ENCODE measurements at places on chromosomes 5 and 9.
A peak's percentile ranks its signal among the peaks of the same experiment; 100 is the strongest.

DNA sequence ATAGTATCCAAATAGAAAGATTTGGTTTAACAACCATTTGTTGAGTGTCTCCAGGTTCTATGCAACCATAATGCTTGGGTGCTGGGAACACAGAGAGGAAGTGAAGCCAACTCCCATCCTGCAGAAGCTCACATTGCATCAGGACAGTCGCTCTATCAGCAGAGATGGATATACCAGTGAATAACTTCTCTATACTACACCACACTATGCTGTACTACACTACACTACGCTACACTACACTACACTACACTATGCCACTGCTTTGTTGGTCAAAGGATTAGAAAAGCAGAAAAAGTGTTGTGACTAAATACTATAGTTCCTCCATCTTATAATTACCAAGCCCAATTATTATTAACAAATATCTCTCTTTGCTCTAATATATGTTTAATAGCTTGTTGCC is 89.2 kb upstream of the PRRC1 start:
- no peak for DNase-seq

- no peak for DNase-seq
Observed at GRCh38 chr9:126524353-126525077, 89.2 kb upstream of the LMX1B start.

DNA sequence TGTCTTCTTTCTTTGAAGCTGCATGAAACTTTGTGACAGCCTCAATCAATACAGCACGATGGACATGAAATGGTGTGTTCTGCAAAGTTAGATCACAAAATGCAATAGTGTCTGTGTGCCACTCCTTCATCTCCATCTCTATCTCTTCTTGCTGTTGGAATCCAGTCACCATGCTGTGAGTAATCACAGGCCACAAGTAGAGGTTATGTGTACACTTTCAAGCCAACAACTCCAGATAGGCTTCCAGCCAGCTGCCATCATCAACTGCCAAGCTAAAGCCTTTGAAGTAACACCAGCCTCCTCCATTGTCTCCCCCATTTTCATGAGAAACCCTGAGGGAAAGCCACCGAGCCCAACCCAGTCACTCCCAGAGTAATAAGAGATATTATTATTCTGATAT is 360.6 kb downstream of the PTPRD start:
- DNase-seq = no peak

- no peak for DNase-seq
Observed at GRCh38 chr9:15299374-15299939, 7.6 kb downstream of the TTC39B start.

- DNase-seq = peak; percentile 9
Observed at GRCh38 chr5:159915904-159916840, at the start of gene ADRA1B. Gene ADRA1B (plus strand): TSS chr5:159916482. CDS start chr5:159916906, 424 bp downstream.

DNA sequence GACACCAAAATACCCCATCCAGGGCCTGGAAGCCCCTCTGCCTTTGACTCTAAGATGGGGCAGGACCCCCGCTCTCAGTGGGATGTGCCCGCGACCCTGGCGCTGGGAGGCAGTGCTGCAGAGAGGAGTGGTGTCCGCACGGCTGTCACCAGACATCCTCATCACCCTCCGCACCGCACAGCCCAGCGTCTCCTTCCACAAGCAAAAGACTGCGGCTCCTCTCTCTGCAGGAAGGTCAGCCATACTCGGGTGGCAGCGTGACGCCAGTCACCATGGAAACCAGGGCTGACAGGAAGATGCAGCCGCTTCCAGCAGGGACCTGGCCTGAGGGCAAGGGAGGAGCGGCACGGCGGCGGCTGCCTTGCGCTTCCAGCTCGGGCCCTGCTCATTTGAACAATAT is 17.1 kb upstream of the SLC6A3 start:
- DNase-seq = no peak

DNA sequence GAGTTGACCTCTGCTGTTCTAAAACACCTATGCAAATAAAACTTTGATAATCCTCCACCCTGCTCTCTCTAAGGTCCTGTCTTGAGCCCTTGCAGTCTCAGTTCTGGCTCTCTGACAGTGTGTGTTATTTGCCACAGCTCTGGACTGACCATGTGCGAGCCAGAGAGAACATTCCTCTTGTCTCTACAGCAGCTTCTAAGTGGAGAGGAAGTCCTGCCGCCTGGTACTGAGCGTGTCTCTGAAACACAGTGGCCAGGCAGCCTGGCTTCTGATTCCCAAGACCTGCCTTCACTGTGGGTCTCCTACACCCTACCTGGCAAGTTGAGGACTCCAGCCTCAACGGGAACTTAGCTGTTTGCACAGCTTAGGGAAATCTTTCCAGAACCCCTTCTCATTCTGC is 61.6 kb downstream of the ENTREP1 start:
- no peak for DNase-seq

DNA sequence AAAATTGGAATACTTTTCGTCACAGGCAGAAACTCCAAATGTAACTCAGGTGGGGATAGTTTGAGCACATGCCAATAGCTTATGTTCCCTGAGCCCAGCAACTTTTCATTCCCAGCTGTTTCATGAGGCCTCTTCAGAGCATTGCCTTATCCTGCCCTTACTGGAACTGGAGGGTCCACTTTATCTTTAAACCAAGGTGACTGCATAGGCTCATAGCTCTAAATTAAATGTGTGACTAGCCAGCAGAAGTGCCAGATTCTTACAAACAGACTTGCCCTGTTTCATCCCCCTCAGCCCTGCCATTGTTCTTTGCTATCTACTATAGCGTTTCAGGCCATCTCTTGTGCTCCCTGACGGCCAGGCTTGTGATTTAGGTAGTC is 8.1 kb upstream of the LCP2 start:
- no peak for DNase-seq

DNA sequence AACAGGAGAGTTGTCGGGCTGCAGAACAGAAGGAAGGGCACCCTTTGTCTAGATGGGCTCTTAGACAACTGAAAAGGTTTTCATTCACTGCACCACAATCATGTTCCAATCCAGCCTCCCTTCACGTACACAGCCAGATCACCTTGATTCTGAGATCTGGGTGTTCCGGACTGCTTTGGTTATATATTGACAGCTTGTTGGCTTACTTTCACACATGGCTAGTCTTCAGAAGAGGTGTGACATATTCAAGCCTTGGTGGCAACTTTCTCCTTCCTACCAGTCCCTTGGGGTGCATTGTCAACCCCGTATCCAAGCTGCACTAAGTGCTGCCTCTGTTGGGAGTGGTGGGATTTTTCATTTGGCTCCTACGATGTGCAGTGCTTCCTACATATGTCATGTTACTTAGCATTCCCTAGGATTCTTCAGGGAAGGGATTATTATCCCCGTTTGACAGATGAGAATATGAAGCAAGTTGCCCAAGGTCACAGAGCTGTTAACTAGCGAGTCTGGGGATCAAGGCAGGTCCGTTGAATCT is 100.6 kb downstream of the LIFR start:
- DNase-seq = no peak

DNA sequence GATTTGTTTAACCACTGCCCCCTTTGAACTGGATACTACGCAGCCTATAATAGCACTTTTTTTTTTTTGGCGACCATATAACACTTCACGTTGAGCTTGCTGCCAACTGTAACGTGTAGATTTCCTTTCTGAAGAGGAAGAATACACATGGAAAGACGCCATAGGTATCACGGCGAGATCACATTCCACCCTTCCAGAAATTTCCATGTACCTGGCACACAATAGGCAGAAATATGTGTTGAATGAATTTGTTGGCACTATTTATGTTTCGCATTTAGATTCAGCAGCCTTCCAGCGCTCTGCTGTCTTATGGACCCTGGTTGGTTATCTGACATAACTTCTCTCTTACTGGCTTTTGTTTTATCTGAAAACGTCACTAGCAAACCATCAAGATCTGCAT is 250.3 kb downstream of the SLIT3 start:
- DNase-seq = no peak

- DNase-seq = no peak
Observed at GRCh38 chr9:75532233-75533050, 358.0 kb upstream of the PCSK5 start.

DNA sequence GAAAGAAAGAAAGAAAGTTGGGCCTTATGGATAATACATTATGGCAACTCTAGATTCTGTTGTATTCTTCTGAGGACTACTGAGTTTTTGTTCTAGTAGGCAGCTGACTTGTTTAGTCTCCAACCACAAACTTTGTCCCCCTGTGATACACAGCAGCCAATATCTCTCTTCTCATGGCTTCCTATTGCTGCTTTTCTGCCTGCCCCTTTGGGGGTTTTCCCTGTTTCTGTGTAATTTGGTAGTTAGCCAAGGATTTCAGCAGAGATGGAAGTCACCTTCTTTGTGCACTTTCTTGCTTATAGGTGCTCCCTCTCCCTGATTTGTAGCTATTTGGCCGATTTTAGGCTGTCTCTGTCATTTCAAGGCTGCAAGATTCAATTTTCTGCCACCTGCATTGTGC is 109.6 kb downstream of the FGF1 start:
- no peak for DNase-seq

GRCh38 chr5:55713871-55714270 is 1.7 kb upstream of the SLC38A9 start:
- no peak for DNase-seq

Data from activated CD8-positive, alpha-beta memory T cell treated with anti-CD3 and anti-CD28 coated beads for 4 hours (primary cell).